ENCODE measurements at places on chromosomes 12 and 14. TPM values are rescaled to one million over a fixed set of nuclear protein-coding genes. Genes with fewer than 3 reads are reported as not detected.

- no peaks in the 10 kb centered on the region for H3K36me3 ChIP-seq
- H3K4me1 ChIP-seq, result no peaks in the 10 kb centered on the region
- no peak overlapping the region for H3K27ac ChIP-seq
- no peak for DNase-seq
- no peaks in the 10 kb centered on the region for H3K27me3 ChIP-seq
- H3K4me3 ChIP-seq, result no peak overlapping the region
Observed at GRCh38 chr12:81340910-81341309, 263.0 kb downstream of the ACSS3 start.

DNA sequence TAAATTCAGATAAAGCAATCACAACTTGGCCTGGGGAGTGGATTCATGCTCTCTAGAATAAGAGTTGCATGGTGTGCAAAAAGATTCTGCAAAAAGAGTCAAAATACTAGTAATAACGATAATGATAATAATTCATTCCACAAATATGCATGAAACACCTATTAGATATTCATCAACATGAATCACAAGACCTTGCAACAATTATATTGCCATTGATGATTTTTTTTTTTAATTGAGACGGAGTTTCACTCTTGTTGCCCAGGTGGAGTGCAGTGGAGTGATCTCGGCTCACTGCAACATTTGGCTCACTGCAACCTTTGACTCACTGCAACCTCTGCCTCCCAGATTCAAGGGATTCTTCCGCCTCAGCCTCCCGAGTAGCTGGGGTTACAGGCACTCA lies 109.2 kb upstream of the FLRT2 start:
- H3K4me1 ChIP-seq, result no peaks in the 10 kb centered on the region
- no peak for DNase-seq
- H3K27me3 ChIP-seq, result no peaks in the 10 kb centered on the region

The KLRC3 gene
- not detected for total RNA-seq

DNA sequence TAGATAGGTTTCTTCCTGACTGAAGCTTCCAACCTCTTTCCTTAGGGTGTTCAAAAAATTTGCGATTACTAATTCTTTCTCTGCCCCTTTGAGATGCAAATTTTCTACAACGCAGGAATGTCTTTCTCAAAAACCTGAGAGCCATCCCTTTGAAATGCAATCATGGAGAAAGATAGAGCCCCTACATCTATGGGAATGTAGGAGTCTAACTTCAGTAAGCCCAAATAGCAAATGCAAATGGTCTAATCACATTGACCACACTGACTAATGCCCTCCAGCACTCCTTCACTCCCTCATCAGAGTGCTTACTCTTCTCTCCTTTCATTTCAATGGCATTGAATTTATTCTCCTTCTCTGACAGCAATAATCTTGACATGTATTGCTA lies 107.1 kb downstream of the SLC6A15 start:
- no peaks in the 10 kb centered on the region for H3K27me3 ChIP-seq
- H3K27ac ChIP-seq, result no peak overlapping the region
- no peaks in the 10 kb centered on the region for H3K36me3 ChIP-seq
- DNase-seq, result no peak
- H3K4me3 ChIP-seq, result no peak overlapping the region
- no peaks in the 10 kb centered on the region for H3K4me1 ChIP-seq

DNA sequence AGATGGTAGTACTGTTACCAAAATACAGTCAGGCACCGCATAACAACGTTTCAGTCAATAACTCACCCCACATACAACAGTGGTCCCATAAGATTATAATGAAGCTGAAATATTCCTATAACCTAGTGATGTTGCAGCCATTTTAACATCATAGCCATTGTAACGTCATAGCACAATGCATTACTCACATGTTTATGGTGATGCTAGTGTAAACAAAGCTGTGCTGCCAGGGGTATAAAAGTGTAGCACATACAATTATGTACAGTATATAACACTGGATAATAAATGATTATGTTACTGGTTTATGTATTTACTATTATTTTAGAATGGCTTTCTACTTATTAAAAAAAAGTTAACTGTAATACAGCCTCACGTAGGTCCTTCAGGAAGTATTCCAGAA lies 37.0 kb downstream of the GPR137C start:
- H3K4me1 ChIP-seq, result no peaks in the 10 kb centered on the region
- no peaks in the 10 kb centered on the region for H3K27me3 ChIP-seq
- DNase-seq, result no peak
- no peak overlapping the region for H3K27ac ChIP-seq
- H3K36me3 ChIP-seq, result no peaks in the 10 kb centered on the region

DNA sequence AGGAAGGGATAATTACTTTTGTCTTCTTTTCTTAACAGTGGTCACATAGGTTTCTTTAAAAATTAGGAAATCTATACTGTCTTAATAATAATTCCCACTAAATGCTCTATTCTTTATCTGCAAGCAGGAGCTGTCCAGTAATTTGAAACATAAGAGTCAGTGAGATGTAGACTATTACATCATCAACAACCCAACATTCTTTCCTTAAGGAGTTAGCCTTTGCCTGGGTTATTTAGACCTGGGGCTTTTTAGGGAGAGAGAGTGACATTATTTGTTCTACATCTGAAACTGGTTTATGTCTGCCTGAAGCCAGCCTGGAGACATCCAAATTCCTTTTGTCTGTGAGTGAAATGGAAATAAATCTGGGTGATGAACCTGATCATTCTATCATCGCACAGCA lies 294.4 kb downstream of the TMTC2 start:
- H3K27ac ChIP-seq, result no peak overlapping the region
- no peak for DNase-seq
- H3K4me3 ChIP-seq, result no peak overlapping the region
- H3K36me3 ChIP-seq, result no peaks in the 10 kb centered on the region
- no peaks in the 10 kb centered on the region for H3K27me3 ChIP-seq

DNA sequence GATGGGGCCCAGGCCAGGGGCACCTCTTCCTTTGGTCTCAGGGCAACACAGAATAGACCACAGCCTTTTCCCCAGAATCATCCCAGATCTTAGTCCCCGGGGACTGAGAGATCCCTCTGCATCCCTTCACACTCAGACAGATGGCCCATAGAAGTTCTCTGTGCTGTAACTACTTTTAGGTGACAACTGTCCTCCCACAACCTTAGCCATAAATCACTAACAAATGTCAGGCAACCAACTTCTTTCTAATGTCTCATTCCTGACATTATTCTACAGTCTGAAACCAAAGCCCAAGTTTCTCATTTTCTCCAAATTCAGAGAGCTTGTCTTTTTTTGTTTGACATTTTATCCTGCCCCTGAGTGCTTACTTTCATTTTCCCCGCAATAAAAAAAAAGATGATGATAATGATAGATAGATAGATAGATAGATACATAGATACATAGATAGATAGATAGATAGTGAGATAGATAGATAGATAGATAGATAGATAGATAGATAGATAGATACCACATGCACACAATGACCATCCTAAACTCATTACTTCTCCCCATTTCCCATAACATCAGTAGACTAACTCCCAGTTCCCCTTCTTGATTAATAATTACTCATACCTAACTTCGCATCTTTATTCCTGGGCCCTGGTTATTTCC lies 28.6 kb downstream of the DUSP6 start:
- H3K27me3 ChIP-seq, result no peaks in the 10 kb centered on the region
- no peak overlapping the region for H3K4me3 ChIP-seq
- H3K36me3 ChIP-seq, result no peaks in the 10 kb centered on the region
- DNase-seq, result no peak

The LRTM2 gene
- total RNA-seq, result not detected

DNA sequence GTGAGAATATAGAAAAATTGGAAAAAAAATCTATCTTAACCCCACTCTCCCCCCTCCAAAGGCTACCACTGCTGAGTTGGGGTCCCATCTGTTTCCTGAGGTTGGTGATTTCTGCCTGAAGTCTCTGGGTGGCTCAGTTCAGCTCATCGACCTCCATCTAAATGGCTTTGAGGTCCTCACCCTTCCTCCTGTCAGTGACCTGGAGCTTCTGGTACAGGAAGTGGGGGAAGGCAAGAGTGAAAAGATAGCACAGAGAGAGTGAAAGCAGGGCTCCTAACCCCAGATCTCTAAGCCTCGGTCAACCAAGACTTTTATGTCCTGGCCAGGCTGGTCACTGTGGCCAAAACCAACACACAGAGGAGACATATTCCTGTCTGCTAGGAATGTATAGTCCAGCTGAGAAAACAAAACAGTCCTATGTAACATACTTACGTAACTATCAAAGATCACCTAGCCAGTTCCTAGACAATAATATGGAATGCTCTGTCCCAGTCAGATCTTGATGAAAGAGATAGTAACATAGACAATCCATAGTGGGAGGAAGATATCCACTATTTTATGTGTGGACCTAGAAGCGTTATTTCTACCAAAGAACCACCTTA lies 12.3 kb upstream of the KRT73 start:
- DNase-seq, result no peak
- no peaks in the 10 kb centered on the region for H3K36me3 ChIP-seq
- no peaks in the 10 kb centered on the region for H3K4me1 ChIP-seq

The ITGB7 gene
- total RNA-seq, result 12.9 TPM

All from upper lobe of left lung (tissue), 6 donors.